NCI-H1436 (cell line): ENCODE measurements at places on chromosomes 1 and 21.

DNA sequence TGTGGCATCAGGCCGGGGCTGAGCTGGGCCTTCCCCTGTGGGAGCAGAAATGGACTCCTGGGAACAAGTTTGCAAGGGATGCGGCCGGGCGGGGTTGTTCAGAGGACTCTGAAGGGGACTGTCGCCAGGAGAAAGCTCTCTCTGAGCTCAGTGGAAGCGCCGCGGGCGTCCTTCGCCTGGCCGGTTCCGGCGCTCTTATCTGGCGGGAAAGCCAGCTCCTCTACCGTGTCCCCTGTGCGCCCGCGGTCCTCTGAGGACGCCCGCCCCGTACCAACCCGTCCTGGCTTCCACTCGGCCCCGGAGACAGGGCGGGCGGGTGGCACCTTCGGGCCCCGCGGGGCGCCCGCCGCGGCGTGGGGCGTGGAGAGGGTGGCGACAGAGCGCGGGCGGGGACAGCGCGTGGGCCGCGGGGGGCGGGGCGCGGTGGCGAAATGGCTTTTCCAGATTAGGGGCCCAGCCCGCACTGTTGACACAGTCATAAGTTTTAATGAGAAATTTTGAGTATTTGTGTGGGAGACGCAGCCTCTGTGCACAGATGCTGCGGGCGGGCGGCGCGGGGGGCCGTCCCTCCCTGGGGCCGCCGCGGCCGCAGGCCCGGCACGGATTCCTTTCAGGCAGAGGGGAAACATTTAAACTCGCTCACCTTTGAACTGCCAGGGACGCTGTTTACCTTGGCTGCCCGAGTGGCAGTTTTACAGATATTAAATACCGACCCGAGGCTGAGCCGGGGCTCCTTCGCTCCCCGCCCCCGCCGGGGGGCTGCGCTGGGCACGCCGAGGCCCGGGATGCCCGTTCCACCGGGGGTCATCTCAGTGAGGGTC lies 70.2 kb downstream of the FOXD2 start:
- no peak for DNase-seq

DNA sequence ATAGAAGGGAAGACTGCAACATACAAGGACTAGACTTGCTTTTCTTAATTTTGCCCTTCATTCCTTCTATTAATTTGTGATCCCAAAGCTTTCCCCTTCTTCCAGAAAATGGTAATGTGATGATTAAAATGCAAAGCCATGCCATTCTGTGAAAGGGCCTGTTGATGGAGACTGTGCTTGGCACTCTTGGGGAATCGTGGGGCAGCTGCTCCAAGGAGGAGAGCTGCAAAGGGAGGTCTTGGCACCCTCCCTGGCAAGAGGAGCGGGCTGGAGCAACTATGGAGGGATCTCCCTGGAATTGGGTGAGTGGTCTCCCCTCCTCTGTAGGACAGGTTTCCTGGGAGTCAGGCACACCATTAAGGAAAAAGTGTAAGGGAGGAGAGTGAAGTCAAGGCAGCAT lies 16.6 kb downstream of the CACNA1S start:
- no peak for DNase-seq

DNA sequence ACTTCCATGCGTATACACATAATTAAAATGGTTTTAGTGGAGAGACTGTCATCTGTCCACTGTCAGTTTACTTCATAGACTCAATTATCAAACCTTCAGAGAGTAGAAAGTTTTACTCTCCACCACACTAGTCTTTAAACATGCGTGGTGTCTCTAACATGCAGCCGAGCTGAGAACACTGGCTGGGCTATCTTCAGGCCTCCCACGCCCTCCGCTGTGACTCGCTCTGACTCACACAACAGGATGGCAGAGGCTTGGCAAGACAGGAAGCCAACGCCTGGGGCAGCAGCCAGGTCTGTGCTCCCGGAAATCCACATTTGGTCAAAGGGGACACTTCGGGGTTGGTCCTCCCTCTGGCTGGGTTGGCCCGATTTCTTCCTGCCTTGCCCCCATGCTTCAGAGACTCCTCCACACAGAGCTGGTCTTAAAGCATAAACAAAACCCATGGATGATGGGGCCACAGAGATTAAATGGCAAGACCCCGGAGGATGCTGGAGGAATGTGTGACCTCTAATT lies 22.7 kb upstream of the IFNGR2 start:
- DNase-seq = no peak

DNA sequence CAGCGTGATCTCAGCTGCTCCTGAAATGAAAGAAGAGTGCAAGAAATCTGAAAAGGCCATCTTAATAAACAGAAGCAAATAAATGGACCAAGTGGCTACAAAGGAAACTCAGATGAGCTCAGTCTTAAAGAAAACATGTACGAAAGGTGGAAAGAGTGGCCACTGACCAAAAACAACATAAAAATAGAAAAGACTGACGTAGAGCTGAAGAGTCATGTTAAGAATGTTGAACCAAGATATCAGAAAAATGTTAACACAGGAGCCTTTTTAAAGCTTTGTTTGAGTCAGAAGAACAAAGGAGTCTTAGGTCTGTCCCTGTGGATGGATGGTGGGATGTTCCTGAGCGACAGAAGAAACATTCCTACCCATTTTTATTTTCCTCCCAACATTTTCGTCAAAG lies 30.8 kb upstream of the ZNF648 start:
- DNase-seq = no peak

DNA sequence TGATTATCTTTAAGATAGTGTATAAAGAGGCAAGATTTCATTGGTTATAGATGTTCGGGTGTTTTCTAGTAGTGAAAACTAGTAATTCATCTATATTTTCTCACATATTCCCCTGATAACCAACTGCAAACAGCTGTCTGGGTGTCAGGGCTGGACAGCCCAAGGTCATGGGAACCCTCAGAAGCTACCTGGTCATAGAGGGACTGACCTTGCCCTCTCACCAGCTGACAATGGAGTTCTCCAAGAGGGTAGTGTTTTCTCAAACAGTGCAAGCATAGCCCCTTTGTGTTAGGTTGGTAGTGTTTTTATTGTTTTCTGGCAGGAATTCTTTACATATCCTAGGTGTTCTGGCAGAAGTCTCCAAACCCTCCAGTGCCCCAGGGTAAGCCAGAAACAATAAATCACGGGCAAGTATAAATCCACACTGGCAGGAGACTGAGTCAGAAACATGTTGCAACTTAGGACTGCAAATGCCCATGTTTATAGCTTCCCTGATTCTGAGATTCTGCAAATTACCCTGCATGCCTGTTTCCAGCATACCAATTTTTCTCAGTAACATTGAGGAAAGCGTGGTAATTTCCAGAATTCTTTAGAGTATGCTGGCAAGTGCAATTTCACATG lies 82.8 kb upstream of the ATP1A1 start:
- DNase-seq = no peak

GRCh38 chr1:8333246-8333987 lies 15.5 kb downstream of the SLC45A1 start:
- DNase-seq = no peak

GRCh38 chr1:245599371-245600174 lies 444.8 kb downstream of the KIF26B start:
- DNase-seq = no peak

DNA sequence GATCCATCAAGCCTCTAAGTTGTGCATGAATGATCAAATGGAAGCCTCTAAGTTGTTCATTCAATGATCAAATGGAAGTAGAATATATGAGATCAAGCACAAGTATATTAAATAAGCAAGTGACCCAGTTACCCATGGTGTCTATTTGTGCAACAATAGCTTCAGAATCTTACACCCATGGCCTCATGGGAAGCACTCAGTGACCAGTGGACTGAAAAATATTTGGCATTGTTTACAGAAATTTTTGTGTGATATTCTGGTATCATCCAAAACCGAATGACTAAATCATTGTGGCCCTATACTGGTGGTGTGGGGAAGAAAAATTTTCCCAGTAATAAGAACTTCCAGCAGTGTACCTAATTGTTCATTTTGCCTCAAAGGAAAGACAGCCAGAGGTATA lies 46.6 kb downstream of the DUSP10 start:
- DNase-seq = no peak

DNA sequence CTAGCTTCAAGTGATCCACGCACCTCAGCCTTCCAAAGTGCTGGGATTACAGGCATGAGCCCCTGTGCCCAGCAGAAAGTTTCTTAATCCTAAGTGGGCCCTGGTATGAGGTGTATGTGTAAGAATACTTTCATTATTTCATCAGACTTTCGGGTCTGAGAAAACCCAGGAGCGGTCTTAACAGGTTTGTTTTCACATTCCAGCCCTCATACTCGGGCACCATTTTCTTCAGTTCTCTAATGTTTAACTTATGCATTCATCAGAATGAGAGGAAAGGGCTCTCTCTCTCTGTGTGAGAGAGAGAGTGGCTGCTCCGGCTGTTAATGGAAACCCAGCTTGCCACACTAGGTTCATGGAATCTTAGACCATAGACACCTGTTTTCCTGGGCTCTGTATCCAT lies 4.2 kb upstream of the PADI1 start:
- DNase-seq = no peak

- DNase-seq = no peak
These were observed 28.9 kb downstream of the RNF2 start for GRCh38 chr1:185074307-185074706.

DNA sequence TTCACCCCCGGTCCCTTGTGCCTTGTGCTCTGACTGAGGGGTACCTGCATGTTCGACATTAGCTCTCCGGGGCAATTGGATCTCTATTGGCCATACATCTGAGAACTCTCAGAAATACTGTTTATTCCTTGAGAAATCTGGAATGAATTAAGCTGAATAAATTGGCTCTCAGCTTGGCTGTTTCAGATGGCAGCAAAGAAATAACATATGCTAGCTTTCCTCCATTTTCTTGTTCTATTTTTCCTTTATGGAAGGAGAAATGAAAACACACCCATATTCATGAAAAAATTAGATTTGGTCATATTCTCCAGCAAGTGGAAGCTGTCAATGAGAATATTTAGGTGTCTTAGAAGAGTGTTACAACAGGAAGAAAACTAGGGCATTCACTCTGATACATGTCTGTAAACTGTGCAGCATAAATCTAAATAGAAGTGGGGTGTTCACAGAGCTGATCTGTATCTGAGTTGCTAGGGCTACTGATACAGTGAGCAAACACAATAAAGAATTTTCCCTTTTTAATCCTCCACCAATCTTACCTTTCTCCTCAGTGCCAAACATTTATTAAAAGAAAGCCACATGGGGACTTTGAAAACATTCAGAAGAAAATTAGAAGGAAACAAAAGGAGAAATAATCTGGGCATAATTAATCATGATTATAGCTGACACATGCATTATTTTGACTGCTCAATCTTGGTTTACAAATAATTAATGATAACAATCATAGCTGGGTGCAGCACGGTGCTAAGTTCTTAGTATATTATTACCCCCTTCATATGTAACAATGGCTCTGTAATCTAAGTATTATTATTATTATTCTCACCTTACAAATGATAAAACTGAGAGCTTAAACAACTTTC lies 671.9 kb upstream of the USP24 start:
- no peak for DNase-seq

DNA sequence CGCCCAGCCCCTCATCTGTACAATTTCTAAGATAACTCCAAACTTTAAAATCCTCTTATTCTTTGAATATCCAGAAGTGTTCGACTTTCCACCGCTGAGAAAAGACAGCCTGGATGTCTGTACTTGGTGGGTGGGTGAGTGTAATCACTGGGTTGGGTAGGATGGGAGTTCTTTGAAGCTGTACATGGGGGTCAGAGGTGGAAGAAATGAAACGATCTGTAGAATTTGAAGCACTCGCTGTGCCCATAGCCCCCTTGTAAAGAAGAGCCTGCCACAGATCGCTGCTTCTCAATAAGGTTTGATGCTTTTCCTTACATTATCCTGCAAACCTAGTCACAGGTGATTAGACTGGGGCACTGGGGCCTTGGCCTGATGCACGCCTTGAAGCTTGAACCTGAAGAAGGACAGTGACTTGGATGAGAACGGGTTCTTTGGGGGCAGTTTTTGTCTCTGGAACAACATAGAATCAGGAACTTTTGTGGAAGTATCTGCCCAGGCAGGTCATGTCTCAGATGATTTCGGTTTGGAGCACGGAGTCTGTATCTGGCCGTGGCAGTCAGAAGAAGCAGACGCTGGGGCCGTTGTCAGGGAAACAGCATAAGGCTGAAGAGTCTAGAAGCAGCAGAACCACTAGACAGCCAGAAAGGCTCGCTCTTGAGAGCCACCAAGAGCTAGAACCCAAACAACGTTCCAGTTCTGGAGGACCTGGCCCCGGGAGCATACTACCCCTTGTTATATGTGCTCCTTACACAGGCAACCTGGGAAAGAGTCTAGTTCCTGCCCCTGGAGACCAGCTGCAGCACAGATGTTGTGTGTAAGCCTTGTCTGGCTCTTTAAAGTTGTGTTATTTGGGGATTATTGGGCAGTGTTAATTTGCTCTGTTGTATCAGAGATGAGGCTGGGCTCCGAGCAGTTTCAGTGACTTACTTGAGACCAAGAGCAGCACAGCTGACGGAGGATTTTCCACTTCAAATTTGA lies 45.1 kb upstream of the SCCPDH start:
- DNase-seq = no peak

DNA sequence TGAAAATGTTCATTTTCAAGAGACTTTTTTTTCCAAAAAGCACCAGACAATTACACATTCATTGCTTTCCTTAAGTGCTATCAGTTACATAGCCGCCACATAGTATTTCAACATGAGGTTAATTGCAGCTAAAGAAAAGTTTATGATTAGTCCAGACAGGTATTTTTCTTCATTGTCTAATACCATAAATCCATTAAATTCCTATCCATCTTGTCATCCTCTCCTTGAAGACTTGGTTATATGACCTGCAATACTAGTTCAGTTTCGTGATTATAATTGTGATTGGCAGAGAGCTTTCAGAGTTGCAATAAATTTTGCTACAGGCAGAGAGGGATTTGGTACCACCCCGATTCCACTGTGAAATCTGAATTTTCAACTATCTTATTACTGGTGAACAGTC lies 437.7 kb downstream of the GPATCH2 start:
- DNase-seq = no peak

- no peak for DNase-seq
These were observed 152.9 kb downstream of the NPHP4 start for GRCh38 chr1:5839161-5839880.

DNA sequence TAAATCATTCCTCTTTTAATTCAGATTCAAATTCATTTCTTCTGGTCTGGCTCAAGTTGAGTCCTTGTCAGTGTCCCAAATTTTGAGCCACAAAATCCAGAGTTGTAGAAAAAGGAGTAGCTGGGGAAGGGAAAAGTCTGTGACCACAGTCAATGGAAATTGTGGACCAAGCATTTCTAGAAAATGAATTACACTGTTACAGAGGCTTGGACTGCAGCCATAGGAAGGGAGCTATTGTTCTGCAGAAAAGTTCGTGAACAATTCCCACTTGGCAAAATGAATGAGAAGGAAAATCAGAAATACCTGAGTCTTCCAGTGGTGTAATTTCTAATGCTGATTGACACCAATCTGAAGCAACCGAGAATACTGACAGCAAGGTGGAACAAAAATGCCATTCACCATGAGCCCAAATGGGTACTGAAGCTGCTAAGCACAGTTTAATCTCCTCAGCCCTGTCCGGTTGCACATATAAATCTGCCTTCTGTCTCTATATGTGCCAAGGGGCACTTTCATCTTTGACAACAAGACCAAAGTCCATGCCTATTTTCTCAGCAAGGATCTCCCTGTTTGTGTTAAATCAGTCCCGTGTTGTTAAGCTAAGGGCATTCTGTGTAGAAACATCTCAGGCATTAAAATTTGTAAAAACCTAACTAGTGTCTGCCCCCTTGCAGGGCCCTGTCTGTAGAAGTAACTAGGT lies 51.3 kb downstream of the TEX35 start:
- no peak for DNase-seq
